Stimulated activated CD4-positive, alpha-beta T cell treated with anti-CD3 and anti-CD28 coated beads, Interleukin-1b, Interleukin-23, amount 100 ng/mL, for 24 hours (primary cell): ENCODE measurements at places on chromosomes 1 and 21.
A peak's percentile ranks its signal among the peaks of the same experiment; 100 is the strongest.

DNA sequence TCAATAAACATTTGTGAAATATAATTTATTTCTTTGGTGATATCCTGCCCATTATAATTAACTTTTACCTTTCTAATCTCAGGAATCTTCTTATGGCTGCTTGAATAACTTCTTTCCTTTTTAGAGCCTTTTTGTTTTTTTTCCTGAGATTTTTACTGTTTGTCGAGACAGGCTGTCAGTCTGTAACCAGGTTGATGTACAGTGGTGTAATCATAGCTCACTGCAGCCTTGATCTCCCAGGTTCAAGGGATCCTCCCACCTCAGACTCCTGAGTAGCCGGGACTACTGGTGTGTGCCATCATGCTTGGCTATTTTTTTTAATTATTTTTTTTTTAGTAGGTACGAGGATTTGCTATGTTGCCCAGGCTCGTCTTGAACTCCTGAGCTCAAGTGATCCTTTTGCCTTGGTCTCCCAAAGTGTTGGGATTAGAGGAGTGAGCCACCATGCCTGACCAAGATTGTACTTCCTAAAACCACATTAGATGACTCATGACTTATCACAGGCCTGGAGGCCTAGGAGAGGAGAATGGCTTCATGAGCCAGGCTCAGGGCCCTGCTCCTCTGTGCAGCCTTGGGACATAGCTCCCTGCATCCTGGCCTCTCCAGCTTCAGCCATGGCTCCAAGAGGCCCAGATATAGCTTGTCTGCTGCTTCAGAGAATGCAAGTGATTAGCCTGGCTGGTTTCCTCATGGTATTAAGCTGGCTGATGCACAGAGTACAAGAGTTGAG lies 48.6 kb downstream of the CTH start:
- DNase-seq, result no peak

DNA sequence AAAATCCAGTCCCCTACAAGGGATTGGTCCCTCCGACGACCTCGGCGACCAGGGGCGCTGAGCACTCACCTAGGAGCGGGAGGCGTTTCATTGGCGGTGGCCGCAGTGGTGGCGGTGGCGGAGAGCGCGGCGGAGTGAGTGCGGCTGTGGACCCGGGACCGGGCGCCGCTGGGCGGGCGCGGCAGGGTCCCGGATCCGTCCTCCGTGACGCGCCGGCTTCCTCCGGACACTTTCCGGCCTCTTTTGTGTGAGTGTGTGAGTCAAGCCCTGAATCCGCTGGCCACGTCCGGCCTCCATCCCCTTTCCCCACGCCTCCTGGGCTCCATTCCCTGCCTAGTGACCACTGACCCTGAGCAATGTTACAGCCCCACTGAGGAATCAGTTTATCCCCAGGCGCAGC lies at the start of gene ADGRL4:
TSS of gene ADGRL4 (minus strand) at position 167 of the 400 bp plus-strand sequence. CDS start at position 91, 76 bp downstream.
- DNase-seq, result no peak

DNA sequence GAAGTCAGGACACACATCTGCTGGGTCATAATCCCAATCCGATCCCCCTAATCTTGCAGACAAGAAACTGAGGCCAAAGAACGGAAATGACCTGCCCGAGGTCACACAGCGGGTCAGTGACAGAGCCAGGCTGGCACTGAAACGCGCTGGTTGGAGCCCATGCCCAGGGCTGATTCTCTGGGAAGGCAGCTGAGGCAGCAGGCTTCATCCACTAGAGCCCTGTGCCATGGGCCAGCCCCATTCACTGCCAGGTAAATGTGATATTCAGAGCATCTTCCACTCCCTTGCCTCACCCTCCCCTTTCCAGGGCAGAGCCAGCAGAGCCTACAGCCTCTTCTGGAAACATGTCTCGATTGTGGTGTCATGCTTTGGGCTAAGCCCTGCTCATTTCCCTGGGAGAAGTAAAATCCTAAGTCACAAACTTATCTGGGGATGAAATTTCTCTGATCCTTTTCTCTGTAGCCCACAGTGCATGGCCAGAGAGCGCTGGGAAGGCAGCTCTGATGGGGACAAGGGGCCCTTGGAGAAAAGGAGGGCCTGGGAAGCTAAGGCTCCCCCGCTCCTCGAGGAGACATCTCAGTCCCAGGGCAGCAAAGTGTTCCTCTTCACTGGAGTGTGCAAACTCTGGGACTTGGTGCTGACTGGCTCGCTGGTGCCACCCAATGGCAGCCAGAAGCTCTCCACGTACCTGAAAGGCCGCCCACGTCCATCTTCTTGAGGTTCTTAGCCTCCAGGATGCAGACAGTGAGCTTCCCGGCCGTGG lies 110.4 kb downstream of the SYT2 start:
- DNase-seq, result peak; percentile 6

DNA sequence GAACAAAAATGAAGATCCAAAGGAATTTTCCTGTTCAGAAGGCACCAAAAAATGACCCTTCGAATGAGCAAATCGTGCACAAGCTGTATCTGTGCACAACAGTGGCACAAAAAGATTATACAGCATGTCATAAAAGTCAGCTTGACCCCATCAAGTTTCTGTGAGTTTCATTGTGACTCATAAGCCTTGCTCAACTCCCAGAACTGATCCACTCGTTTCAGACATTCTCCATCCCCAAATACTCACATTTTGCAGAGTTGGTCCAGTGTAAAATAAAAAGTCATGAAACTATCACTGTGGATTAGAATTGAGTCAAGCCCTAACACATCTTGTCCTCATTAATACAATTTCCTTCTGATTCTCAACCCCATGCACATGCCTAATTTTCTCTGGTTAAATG lies 174.7 kb upstream of the PKN2 start:
- no peak for DNase-seq

DNA sequence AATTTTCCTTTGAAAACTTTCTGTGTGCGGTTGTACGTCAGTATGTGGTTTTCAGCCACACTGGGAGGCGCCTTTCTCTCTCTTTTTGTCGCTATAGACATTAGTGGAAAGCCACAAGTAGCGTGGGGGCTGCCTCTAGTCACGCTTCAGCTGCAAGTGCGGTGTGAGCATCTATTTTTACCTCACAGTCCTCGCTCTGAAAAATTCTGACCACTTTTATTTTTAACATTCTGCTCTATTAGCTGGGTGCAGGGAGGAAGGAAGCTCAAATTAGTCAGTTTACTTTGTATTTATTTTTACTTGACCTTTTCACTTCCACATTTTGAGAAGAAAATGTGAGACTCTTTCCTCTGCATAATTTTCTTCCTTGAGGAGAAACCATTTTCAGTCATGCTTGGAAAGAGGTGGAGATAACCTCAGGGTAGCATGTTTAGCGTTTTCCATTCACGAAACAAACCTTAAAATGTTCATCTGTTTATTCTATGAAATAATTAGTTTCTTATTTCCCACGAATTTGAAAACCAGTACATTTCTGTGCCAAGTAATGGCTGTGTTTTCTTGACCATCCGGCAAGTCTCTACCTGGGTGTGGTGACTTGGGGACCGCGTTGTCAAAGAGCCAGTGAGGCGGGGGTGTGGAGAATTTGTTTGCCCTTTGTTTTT lies 35.6 kb downstream of the ADARB1 start:
- DNase-seq, result no peak

DNA sequence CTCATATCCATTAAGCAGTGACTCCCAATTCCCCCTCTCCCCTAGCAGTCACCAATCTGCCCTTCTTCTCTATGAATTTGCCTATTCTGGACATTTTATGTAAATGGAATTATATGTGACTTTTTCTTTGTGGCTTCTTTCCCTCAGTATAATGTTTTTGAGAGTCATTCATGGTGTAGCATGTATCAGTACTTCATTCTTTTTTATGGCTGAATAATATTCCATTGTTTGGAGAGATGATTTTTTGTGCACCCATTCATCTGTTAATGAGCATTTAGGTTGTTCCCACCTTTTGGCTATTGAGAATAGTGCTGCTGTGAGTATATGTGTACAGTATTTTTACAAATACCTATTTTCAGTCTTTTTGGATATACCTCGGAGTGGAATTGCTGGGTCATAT lies 19.5 kb downstream of the OTUD3 start:
- no peak for DNase-seq

DNA sequence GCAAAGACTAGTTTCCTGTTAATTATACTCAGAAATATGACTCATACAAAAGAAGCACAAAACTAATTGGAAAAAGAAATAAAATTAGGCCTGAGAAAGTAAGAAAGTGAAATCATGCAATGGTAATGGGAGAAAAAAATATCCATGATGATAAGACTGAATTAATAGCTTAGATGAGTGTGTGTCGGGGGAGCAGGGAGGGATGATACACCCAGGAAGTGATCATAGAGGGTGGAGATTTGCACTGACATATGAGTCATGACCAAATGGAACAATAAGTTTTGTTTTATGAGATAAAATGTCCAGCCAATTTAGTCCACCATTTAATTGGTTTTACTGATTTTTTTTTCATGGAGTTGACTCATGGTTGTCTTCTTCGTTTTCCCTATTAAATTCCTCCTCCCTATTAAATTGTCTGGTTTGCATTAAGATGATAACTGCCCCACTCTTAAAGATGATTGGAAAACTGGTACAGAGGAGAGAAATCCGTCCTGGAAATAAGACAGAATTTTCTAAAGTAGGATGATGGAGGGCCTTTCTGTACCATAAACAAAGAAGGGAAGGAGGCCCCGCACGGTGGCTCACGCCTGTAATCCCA lies 111.7 kb upstream of the KCNJ6 start:
- DNase-seq, result no peak

DNA sequence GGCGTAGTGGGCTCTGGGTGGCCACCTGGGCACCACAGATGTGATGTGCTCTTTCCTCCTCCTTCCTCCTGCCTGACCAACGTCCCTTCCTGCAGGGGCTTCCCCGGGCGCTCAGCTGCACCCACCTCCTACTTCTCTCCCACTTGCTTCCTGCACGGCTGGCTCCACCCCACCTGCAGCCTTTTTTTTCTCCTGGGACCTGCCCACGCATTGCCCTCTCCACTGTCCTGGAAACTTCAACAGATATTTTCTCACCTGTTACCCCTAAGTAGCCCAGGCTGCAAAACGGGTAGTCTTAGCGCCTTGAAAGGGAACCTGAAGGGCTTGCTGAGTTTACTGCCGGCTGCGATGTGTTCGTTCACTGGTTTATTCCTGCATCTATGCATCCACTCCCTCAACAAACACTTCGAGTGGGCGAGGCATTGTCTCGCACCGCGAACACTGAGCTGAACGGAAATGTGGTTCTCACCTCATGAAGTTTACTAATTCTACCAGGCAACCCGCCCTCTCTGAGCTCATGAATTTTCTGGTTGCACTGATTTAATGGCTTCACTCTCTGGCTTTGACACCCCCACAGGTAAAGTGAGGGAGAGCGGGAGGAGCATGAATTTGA lies 23.6 kb downstream of the ZBTB18 start:
- DNase-seq, result peak; percentile 5

DNA sequence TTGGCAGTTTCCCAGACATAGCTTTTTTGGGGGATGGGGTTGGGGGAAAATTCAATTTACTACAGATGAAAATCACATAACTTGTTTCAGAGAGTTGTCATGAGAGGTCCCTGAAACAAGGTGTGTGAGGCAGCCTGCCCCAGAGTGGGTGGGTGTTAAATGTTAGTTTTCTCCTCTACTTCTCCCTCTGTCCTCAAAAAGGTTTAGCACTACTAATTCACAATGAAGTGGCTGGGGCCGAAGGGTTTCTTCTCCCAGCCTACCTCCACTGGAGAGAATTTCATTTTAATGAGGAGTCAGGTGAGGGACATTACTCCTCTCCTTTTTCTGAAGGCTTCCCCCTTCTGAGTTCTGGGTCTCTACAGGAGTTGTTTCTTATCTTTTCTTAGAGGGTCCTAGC lies 103.3 kb downstream of the C1orf94 start:
- no peak for DNase-seq

DNA sequence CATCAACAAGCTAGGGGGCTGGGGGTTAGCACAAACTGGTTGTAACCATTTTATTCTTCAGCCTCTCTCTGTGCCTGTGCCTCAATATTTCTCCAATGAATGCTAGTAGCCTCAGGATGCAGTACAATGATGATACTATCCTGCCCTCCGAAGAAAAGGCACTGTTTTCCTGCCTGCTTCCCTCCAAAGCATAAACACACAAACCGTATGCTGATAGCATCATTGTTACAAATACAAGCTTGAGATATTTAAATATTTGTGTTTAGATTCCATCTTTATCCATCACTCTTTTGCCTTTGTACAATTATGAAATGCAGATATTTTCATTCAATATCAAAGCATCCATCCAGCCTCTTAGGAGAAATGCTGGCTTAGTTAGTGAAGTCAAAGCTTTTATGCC lies 404.8 kb downstream of the DUSP10 start:
- no peak for DNase-seq

GRCh38 chr1:232524056-232524455 lies 105.9 kb downstream of the SIPA1L2 start:
- no peak for DNase-seq

DNA sequence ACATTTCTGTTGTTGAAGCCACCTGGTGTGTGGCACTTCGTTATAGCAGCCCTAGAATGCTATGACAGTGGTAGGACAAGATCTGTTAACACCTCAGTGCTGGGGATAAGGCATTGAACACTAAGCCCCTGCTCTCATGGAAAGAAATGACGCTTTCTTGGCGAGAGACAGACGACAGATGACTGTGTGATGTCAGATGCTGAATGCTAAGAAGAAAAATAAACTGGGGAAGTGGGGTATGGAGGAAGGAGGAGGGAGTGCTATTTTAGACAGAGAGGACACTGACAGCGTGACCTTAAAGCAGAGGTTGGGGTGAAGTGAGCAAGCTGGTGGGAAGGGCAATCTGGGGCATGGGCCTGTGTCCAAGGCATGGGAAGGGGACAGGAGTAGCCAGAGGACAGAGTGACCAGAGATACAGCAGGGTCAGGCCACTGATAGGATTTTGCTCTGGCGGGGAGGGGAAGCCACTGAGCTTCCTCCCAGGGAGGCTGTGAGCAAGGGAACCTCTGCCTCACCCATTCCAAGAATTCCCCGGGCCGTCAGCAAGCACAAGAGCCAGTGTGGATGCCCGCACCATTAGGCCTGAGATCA lies 15.2 kb downstream of the DOP1B start:
- no peak for DNase-seq

GRCh38 chr1:156625436-156626078 lies 6.3 kb downstream of the HAPLN2 start:
- peak; percentile 46 for DNase-seq

- DNase-seq, result no peak
Measured at GRCh38 chr1:241846862-241847539, 1.0 kb upstream of the EXO1 start.

- DNase-seq, result no peak
Measured at GRCh38 chr1:58842941-58843340, 59.1 kb upstream of the JUN start.

- DNase-seq, result no peak
Measured at GRCh38 chr1:54815086-54815876, 14.2 kb upstream of the TTC22 start.

DNA sequence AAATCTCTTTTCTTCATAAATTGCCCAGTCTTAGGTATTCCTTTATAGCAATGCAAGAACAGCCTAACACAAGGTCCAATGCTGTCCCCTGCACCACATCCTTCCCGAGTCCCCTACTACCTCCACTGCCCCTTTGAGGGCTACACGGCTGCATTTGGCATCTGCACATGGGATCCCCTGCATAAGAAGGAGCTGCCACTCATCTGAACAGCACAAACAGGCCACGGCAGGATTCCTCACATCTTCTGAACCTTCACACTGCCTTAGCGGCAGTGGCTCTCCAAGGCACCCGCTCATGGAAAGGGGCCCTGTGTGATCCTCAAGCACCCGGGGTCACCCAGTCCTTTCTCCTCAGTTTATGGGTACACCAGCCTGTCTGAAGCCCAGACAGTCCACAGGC lies 29.2 kb upstream of the BACE2 start:
- no peak for DNase-seq
